ENCODE measurements at places on chromosomes 2 and 18. TPM values are rescaled to one million over a fixed set of nuclear protein-coding genes. Genes with fewer than 3 reads are reported as not detected.
A peak's percentile ranks its signal among the peaks of the same experiment; 100 is the strongest.

- no peak for DNase-seq
These were observed 137.1 kb downstream of the DPP10 start for GRCh38 chr2:114579542-114579941.

DNA sequence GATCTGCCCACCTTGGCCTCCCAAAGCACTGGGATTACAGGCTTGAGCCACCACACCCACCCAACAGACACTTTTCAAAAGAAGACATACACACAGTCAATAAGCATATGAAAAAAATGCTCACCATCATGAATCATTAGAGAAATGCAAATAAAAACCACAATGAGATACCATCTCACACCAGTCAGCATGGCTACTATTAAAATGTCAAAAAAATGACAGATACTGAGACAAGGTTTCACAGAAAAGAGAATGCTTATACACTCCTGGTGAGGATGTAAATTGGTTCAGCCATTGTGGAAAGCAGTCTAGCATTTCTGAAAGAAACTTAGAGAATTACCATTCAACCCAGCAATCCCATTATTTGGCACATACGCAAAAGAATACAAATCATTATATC is 1947.2 kb downstream of the SUCLG1 start:
- no peak for DNase-seq

DNA sequence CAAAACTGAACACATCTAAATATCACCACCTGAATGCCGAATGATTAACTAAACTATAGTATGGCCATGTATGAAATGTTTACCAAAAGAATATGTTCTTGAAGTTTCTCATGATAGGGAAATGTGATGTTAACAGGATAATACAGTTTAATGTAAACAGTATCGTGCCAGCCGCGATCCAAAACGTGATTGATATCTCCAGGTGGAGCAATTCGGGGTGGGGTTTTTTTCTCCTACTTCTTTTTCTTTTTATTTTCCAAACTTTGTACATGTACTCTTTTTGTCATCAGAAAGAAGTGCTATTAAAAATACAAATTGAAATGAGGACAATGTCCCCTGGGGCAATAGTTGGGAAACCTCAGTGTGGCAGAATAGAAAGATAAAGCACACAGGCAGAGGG is 4.0 kb upstream of the BIN1 start:
- DNase-seq, result no peak

DNA sequence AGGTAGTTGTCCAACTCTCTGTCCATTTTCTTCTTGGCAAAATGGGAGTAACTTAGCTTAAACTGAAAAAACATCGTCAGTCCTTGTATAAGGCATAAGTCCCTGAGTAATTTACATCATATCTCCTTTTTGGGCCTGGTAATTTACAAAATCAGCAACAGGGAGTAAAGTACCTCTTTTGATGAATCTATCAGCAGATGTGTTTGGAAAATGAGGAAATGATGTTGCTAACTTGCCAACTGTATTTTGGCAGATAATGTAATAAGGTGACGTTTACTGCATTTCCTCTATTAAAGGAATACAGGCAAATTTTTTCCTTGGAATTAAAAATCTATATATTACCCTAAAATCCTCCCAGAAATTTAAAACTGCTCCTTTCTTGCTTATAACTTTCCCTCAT is 29.2 kb downstream of the ANKRD44 start:
- no peak for DNase-seq

DNA sequence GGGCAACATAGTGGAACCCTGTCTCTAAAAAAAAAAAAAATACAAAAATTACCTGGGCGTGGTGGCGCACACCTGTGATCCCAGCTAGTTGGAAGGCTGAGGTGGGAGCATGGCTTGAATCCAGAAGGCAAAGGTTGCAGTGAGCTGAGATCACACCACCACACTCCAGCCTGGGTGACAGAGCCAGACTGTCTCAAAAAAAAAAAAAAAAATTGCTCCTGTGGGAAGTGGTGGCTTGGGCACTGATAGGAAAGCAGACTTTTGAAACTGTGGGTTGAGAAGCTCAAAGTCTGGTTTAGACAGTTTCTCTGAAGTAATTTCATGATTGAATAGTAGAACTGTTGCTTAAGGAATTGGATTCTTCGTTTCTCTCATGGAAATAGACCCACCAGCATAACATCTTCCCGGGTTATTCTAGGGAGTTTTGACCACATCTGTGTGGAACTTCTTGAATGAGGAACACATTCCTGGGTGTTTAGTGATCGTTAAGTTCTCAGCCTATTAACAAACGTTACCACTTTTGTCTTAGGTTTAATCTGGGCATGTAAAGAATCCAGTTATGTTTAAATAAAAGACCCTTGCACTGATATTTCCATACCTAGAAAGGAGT is 33.5 kb downstream of the GRHL1 start:
- DNase-seq, result no peak

DNA sequence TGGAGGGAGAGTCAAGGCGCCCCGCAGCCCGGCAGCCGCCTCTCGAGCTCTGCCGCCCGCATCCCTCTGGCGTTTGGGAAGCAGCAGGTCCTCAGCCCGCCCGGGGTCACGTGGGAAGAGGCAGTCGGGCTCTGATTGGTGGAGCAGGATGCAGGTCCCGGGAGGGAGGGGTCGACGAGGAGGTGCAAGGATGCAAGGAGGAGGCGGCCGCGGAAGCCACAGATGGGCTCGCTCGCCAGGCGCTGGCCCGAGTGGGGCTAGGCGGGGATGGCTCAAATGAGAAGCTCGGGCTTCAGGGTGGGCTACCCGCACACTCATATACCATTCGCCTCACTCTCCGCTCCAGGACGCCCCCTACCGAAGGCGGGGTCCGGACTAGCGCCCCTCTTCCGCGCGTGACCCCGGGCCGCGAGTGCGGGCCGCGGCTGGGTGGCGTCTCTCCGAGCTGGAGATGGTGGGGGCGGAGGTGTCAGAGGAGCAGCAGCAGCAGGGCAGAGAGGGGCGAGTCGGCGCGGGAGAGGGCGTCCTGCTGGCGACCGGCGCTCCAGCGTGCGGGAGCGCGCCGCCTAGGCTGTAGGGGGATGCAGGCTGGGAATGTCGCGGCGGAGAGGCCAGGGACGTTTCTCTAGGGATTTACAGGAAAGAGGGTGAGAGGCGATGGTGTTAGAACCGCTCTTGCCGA is at the start of gene TMEFF2:
TSS of gene TMEFF2 (minus strand) at position 68 of the 682 bp plus-strand sequence. CDS start 409 bp downstream, outside the sequence.
- DNase-seq, result peak; percentile 86

DNA sequence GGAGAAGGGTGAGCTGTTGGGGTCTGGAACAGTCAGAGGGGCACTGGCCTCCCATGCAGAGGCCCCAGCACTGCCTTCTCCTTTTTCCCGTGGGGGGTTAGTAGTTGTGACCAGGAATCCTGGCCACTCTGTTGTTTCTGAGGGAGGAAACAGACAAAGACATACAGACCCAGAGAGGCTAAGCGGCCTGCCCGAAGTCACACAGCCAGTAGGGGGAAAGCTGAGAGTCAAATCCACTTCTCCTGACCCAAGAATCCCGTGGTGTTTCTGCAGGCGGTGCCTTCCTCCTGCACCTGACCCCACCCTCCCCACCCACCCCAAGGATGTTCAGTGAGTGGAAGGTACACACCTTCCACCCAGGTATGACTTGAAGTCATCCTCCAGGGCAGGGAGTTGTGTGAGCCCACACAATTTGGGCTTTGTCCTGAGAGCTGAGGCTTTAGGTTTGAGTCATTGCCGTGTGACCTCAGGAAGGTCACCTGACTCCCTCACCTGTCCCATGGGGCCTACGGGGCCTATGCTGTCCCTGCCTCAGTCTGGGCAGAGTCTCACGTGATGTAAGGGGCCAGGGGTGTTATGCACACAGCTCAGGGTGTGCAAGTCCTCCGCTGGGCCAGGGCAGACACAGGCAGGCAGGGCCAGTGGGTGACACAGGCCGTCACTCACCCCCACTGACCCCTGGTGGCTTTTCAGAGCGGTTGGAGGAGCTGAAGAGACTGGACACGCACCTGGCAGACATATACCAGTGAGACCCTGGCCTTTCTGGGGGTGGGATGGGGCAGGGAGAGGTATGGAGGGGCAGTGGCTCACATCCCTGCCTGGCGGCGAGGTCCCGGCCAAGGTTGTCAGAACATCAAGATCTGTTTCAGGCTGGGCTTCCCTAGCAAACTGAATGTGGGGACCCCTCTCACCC is 5.0 kb downstream of the NT5DC4 start:
- no peak for DNase-seq

- peak; percentile 2 for DNase-seq
These were observed 46.6 kb downstream of the CCDC138 start for GRCh38 chr2:108833219-108833618.

GRCh38 chr2:80489717-80490116 is 185.2 kb upstream of the LRRTM1 start:
- peak; percentile 19 for DNase-seq

DNA sequence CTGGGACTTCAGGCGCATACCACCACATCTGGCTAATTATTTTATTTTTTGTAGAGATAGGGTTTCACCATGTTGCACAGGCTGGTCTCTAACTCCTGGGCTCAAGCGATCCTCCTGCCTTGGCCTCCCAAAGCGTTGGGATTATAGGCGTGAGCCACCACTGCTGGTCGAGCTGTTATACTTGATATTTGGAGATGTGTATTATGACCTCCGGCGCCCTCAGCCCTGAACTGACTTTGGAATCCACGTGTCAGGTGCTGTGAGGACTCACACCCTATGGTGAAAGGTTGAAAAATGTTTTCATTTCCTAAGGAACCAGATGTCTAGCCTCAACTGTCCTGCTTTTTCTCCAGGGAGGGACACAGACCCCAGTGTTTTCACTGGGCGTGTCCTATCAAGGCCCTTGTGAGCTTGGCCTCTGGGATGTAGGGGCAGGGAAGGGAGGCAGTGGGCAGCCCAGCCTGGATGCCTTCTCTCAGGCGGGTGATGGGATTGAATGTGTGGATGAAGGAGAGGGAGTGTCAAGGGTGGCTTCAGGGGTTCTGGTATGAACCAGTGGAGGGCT is 56.4 kb upstream of the HAAO start:
- DNase-seq, result no peak

DNA sequence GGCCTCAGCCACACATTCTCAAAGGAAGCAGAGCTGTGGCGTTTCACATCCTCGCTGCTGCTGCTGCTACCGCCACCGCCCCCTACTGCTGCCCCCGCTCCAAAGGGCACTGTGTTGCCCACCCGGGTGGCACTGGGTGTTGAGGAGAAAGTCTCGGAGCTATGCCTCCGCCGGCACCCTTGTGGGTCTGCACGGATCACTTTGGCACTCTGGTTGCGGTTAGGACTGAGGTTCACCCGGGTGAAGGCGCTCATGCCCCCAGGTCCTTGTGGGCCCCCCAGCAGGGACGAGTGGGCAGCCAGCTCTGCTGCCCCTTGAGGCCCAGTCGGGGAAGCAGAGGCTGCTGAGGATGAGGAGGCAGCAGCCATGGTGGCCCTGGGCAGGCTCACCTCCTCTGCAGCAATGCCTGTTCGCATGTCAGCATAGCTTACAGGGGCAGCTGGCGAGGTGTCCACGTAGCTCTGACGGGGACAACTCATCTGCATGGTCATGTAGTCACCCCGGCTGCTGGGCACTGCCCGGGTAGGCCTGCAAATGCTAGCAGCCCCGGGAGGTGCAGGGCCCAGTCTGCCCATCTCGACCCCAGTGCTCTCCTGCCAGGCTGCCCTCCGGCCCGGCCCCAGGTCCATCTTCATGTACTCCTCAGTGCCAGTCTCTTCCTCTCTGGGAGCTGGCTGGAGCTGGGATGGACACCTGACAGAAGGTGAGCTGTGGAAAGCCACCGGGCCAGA is 4.2 kb downstream of the IRS1 start:
- DNase-seq, result peak; percentile 40

DNA sequence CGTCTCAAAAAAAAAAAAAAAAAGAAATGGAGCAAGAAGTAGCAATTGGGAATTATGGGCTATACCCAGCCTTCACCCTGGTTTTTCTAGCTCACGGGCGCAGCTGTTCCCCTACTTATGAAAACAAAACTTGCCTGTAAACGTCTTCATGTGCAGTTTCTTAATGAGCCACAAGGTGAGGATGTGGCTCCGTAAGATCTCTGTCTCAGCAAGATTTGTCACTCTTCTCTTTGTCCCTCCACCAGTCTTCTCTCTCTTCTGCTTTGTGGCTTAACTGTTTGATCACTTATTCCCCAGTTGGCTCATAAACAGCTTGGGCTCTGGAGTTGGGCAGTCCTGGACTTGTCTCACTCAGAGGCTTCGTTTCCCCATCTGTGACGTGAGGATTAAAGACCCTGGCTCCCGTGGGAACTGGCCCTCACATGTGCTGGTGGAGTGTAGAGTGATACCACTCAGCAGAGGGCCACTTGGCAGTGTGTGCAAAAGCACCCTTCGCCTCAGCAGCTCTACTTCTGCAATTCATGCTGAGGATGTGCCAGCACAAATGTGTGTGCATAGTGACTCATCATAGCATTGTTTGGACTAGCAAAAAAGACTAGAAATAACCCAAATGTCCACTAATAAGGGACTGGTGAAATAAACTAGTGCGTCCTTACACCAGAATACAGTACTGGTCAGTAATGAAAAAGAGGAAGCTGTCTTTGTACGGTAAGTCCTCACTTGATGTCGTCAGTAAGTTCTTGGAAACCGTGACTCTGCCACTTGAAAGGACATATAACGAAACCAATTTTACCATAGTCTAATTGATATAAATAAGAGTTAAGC is 8.7 kb downstream of the CEP68 start:
- peak; percentile 92 for DNase-seq

GRCh38 chr2:227933884-227934283 is 62.5 kb downstream of the DAW1 start:
- DNase-seq, result no peak

GRCh38 chr2:200089040-200089755 is 133.8 kb downstream of the MAIP1 start:
- peak; percentile 39 for DNase-seq

- no peak for DNase-seq
These were observed 15.2 kb downstream of the G6PC2 start for GRCh38 chr2:168916331-168916675.

- DNase-seq, result no peak
These were observed 277.5 kb upstream of the ZSWIM2 start for GRCh38 chr2:187126247-187127005.

Gene BMP10
- not detected for total RNA-seq

Gene GPR155
- total RNA-seq, result 6.4 TPM

Gene SERPINB7
- 3.0 TPM for total RNA-seq

Gene DIPK1C
- not detected for total RNA-seq

Gene TANC1
- total RNA-seq, result 30.8 TPM

Gene HOXD3
- total RNA-seq, result not detected

Gene MPV17
- total RNA-seq, result 83.2 TPM

Gene C1GALT1C1L
- 0.51 TPM for total RNA-seq

Gene RGPD5
- 8.2 TPM for total RNA-seq
